ENCODE measurements at places on chromosomes 13 and 19.

- no peak for DNase-seq
These were observed 550.7 kb upstream of the SLITRK5 start for GRCh38 chr13:87120476-87120875.

DNA sequence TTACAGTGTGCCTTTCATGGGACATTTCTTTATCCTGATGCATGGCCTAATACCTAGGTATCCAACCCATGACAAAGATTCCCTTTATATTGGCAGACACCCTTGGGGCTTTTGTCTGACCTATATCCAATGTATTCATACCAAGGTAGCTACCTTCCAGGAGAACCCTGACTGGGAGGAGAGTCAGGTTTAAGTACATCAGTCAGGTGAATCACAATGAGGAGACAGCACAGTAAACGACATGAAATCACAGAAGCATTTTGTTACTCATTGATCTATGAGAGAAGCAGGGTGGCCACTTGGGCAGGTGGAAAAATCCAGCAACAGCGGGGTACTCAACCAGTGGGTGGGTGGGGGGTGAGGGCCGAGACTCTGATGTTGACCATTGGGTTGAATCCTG is 527.4 kb upstream of the ATXN8OS start:
- no peak for DNase-seq

DNA sequence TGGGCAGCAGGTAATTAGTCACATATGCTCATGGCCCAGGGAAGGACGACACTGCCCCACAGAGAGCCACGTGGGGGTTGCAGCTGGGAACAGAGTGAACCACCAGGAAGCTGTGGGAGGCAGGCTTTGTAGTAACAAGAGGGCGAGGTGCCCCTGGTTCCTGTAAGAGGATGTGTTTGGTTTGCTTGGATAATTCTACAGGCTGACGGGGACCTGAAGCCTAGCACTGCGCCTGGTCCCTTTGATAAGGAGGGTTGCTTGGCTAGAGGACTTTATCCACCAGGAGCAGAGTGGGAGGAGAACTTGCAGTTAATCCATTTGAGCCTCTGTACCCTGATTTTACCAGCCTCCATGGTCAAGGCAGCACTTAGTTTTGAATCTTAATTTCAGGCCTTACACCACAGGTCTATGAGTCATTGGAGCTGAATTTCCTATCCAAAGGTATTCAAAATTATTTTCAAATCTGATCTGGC is 67.4 kb upstream of the CLDN10 start:
- no peak for DNase-seq

DNA sequence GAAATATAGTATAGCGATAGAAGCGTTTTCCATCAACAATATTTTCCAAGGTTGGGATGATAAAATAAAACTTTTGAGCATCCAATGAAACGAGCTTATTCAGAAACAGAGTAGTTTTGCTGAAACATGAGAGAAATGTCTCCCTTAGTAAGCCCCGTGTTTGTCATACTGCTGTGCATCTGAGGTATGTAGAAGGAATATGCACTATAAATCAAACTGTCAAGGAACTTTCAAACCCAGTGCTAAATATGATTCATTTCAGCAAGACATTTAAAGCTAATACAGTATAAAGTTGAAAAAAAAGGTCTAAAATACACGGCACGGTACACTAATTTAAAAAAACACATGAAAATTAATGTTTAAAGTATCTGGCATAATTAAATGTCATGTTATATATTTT is 546.2 kb downstream of the SLITRK5 start:
- DNase-seq = no peak

- DNase-seq = no peak
These were observed 726.2 kb upstream of the SGCG start for GRCh38 chr13:22454586-22454985.

- no peak for DNase-seq
These were observed 21.3 kb downstream of the HCN2 start for GRCh38 chr19:610801-611480.

DNA sequence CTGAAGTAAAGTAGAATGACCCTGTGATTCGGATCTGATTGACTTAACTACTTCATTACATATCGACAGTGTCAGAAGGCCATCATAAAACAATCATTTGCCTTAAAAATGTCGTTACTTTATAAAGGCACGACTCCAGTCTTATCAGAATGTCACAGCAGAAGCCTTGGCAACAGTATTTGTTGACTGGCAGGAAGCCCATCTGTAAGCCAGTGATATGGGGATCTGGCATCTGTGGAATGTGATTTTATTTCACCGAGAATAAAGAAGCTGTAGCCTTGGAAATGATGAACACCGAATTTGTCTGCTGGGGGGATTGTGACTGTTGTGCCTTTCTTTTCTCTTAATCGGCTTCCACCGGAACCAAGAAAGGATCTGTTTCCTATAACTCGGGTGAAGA is 362.5 kb downstream of the TDRD3 start:
- DNase-seq = no peak

DNA sequence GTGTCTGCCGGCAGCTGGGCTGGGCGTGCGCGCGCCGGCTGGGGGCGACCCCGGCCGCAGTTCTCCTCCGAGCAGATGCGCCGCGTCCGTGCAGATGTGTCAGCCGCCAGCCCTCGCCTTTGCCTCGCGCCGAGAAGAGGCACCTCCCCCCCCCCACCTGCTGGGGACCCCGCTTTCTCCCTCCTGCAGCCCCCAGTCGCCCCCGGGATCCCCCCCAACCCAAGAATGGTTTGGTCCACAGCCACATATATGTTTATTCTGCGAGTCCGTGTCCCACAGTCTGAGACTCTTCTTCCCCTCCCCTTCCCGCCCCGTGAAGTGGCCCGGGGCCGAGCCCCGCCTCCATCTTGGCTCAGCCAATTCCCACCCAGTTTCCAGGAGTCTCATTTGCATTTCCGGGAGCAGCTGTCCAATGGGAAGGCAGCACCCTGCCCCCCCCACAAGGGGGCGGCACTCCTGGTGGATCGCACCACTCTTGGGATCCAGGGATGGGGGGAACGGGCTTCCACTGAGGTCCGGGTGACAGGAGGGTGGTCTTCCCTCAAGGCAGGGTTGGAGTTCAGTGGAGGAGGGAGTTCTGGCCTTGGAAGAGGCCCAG is 8.6 kb downstream of the ISOC2 start:
- no peak for DNase-seq

DNA sequence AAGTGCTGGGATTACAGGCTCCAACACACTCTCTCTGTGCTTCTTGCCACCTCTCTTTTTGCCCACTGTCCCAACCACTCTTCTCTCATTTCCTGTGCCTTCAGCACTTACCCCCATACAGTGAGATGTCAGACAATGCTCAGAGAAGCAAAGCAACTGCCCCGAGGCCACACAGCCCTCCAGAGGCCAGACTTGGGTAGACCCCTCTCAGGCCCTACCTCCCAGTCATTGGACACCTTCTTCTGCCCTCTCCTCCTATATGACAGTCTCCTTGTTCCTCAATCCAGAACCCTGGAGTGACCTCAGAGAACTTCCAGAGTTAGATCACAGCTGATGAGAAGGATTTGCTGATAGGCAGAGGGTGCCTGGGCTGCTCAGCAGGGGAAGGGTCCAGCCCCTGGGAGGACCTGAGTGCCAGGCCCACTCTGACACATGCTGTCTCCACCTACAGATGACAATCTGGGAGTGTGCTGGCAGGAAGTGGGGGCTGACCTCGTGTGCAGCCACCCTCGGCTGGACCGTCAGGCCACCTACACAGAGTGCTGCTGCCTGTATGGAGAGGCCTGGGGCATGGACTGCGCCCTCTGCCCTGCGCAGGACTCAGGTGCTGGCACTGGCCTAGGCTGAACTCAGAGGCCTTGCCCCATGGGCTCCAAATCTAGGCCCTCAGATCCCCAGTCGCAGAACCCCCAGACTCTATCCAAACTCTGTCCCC is 24.4 kb downstream of the LTBP4 start:
- DNase-seq = no peak

Data from stimulated activated CD8-positive, alpha-beta memory T cell treated with anti-CD3 and anti-CD28 coated beads, Interleukin-2, amount 100 ng/mL, for 1 hour (primary cell).